ENCODE measurements at places on chromosomes 3 and 15.

DNA sequence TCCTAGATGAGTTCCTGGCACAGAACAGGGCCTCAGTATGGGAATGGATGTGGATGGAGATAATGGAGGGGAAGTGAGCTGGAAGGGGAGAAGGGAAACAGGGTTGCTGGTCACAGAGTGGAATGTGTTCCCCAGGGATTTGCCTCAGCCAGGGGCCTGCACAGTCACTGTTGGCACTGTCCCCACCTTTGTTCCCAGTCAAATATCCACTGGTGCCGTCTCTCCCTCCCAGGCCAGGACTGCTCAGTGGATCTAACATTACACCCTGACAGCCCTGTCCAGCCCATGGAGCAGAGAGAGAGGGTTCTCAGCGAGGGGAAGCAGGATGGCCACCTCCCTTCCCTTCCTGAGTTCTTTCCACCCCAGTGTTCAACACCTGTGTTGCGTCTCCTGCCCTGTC is 1.5 kb upstream of the PPP1R2 start:
- DNase-seq = no peak

- DNase-seq = no peak
These were observed 261.5 kb upstream of the ZNF385D start for GRCh38 chr3:22012471-22012870.

DNA sequence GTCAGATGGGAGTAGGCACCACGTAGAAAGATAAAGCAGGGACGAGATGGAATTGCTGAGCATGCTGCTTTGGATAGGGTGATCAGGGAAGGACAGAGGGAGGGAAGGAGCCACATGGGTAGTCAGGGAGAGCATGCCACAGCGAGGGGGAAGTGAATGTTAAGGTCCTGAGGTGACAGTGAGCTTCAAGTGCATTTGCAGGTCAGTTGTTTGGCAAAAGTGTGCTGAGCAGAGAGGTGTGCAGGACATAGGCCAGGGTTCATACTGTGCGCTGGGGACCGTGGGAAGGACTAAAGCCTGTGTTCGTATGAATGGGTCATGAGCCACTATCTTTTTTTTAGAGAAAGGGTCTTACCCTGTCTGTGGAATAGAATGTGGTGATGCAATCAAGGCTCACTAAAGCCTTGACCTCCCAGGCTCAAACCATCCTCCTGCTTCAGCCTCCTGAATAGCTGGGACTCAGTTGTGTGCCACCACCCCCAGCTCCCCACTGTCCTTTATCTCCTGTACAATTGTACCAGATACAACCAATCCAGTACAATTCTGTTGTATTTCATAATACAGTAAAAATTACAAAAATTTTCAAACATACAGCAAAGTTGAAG is 107.5 kb downstream of the DNAJB8 start:
- no peak for DNase-seq

DNA sequence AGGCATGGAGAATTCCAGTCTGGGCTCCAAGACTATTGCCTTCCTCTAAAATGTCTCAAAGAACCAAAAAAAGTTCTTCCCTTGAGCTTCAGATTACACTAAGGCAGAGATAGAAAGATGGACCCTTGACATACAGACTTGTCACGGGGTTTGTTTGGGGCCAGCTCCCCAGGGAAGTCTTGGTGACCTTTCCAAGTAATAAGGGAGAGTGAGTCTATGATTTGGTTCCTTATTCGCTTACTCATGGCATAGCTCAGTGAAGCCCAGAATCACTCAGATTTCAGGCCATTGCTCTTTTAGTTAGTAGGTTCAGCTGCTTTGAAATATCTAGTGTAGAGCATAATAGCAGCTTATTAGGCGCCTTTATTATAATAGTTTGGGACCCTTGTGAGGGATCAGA is 90.3 kb downstream of the PLCL2 start:
- DNase-seq = no peak

GRCh38 chr3:66406163-66406562 is 94.7 kb downstream of the LRIG1 start:
- no peak for DNase-seq

- DNase-seq = no peak
These were observed 66.0 kb upstream of the ARL8B start for GRCh38 chr3:5056111-5056391.

DNA sequence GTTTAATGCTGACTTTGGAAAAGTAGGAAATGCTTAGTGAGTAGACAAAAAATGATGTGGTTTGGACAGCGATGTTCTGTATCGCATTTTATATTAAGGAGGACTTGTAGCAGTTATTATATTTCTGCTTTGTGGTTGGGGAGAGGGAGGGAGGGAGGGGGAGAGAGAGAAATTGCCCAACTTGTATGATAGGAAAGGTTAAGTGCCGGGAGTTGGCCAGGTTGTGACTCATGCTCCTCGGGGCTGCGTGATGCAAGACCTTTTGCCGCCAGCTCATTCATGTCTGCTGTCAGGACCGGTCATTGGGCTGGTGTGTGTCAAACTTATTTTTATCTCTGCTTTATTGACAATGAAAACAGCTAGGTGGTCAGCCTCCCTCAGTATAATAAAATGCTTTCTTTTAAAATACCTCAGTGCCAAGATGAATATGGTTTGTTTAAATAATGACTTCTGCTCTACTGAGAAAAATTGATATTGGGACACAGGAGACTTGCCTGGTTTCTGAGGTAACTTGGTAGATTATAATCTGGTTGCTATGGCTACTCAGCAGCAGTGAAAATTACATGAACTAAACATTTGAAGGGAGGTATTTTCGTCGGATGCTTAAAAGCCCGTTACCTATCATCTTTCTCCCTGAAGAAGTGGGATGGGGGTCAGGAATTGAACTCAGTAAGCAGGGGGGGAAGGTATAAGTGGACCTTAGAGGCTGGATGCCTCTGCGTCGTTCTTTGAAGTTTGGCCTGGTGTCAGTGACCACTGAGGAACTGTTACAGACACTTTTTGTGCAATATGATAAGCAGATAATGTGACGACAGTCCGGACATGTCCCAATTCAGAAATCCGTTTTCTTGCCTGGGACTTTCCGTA is 90.7 kb downstream of the FNDC3B start:
- peak; percentile 57 for DNase-seq
